Peyer's patch (tissue), 4 donors: ENCODE measurements at places on chromosomes 11 and 22.

- no peak for DNase-seq
These were observed 44.4 kb downstream of the BRSK2 start for GRCh38 chr11:1433977-1434640.

- DNase-seq: no peak
These were observed 13.7 kb upstream of the BCL9L start for GRCh38 chr11:118939404-118939915.

DNA sequence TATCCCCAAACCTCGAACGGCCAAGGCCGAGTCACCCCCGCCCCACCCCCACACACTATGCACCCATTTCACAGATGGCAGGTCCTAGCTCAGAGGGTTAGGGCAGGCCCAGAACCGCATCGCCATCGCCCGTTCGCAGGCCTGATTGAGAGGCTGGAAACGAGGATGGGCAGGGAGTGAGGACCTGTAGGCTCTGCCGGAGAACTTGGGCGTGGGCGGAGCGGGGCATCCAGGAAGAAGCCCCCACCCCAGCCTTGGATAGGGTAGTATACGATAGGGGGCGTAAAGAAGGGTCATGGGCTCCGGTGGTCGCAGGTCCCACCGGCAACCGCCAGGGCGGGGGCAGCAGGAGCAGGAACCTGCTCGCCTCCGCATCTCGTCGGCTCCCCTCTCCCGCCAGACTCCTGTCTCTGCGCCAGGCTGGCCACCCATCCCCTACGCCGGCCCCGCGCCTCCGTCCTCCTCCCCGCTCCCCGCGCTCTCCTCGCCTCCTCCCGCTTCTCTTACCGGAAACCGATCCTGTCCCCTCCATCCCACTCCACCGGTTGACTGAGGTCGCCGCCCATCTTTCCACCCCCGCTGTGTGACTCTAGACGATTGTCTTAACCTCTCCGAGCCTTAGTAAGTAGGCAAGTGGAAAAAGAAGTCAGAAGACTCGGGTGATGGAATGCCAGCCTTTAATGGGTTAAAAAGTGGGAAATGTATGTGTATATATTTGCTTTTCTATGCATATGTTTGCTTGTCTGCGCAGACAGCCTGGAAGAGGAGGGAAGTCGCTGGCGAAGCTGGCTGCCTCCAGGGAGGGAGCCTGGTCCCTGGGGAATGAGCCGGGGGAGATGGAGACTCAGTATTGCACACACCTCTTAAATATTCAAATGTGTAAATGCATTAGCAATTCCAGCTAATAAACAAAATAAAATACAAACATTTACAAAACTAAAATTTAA lies 52.8 kb downstream of the CYTH4 start:
- DNase-seq: no peak

DNA sequence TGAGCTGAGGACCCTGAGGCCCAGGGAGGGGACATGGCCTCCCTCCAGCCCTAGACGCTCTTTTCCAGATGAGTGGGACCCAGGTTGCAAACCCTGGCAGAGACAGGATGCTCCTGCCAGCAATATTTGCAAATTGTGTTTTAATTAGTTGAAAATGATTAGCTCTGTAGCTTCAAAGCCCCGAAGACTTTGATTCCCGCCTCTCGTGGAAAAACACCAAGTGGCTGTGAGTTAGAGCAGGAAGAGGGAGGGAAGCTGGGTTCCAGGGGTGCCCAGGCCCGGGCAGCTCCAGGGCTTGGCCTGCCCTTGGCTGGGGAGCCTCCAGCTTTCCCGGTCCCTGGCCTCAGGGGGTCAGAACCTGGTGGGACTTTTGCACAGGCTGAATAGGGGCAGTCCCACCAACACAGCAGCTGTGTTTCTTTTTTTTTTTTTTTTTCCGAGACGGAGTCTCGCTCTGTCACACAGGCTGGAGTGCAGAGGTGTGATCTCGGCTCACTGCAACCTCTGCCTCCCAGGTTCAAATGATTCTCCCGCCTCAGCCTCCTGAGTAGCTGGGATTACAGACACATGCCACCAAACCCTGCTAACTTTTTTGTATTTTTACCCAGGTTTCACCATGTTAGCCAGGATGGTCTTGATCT lies 101.6 kb upstream of the RTL6 start:
- DNase-seq: no peak

- DNase-seq: no peak
These were observed 51.2 kb upstream of the LMO1 start for GRCh38 chr11:8314916-8315315.

DNA sequence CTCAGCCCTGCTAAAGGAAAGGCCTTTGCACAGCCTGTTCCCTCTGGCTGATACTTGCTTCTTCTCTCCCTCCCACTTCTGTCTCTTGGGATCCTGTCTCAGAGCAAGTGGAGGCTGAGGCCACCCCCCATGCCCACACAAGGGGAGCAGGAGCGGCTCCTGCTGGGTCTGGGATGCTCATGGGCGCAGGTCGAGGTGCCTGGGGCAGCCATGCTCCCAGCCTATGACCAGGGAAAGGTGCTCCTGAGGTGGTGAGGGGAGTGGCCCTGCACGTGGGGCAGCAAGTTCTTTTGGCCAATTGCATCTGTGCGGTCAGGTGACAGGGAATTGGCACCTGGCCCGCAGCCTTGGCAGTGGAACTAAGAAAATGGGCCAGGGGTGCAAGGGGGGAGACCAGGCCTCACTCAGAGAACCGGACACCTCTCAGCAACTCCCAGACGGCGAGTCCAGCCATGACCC lies 1.5 kb downstream of the MAPK11 start:
- no peak for DNase-seq

DNA sequence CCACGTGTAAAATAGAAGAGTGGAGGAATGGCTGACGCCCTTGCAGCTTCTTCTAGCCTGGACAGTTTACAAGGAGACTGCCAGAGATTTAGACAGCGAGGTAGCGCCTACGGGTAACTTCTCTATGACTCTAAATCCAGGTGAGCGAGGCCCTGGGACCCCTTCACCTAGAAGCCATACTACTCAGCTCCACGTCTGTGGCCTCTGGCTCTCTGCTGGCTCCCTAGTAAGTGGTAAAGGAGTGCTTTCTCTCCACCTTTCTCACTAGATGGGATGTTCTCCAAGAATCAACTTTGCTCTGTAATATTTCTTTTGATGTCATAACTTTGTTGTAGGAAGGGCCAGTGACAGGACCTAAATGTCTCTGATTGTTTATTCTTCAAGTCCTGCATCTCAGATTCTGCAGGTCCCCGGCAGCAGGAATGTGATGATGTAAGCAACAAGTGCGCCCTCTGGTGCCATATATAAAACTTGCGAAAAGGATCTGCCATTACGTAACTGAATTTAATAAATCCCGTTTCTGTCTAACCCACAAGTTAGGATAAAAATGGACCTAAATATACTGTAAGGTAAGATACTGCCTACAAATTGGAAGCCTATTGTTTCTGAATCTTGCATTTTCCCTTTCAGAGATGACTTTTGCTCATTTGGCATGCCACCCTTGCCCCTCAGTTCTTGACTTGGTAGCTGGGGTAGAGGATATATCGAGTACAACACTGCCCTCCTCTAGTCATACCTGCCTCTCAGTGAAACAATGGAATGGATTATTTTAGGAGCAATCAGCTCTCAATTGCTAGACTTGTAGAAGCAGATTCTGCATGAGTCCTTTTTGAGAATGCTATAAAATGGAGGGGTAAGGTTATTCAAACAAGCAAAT lies 11.0 kb upstream of the PTPN5 start:
- peak; percentile 66 for DNase-seq

GRCh38 chr22:26586556-26587325 lies 3.2 kb downstream of the TPST2 start:
- DNase-seq: no peak

DNA sequence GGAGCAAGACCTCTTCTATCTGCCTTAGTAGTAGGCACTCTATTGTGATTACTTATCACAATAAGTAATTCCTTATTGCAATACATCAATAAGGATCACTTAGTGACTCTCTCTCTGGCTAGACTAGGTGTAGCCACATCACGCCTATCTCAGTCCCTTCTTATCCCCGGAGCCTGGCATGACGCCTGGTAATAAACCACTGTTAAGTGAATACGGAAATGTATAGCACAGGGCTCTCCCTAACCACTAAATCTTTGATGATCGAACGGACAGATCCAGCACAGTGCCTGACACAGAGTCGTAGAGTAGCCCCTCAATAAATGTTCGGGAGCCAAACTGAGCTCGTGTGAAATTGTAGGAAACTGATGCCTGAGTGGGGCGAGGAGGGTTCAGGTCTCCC lies 143.3 kb downstream of the FBXO7 start:
- no peak for DNase-seq

GRCh38 chr22:28410050-28410816 lies 269.4 kb downstream of the TTC28 start:
- no peak for DNase-seq

DNA sequence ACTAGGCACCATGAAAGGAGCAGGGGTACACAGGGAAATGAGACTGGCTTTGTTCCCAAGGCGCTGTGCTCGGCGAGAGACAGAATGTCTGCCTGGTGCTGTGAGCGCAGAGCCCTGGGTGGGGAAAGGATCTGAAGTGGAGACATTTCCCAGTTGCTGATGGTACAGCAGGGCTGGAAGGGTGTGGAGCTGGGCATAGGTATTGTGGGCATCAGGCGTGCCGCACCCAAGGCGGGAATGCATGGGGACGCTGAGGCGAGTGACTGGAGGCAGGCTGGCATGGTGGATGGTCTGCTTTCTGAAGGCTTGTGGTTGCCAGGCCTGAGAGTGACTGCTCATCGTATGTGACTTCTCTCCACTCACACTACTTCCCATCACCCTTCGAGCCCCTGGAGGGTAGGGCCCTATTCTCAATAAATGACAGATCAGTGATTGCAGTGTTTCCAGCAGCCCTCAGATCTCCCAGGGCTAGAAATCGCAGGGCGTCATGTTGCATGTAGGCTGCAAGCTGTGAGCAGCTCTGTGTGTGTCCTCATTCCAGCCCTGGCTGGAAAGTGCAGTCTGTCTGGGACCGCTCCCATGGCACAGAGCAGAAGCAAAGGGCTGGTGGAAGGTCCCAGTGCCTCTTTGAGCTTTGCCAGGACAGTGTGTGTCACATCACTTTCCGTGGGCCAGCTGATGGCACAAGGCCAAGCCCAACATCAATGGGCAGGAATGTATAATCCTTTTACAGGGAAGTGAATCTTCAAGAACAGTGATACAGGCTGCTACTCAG lies 67.7 kb downstream of the TBC1D22A start:
- DNase-seq: no peak

GRCh38 chr22:19981961-19982920 lies 34.4 kb downstream of the ARVCF start:
- no peak for DNase-seq

GRCh38 chr11:8689726-8690255 lies 7.2 kb downstream of the RPL27A start:
- DNase-seq: no peak

GRCh38 chr11:12160680-12161079 lies 50.3 kb downstream of the MICAL2 start:
- no peak for DNase-seq

DNA sequence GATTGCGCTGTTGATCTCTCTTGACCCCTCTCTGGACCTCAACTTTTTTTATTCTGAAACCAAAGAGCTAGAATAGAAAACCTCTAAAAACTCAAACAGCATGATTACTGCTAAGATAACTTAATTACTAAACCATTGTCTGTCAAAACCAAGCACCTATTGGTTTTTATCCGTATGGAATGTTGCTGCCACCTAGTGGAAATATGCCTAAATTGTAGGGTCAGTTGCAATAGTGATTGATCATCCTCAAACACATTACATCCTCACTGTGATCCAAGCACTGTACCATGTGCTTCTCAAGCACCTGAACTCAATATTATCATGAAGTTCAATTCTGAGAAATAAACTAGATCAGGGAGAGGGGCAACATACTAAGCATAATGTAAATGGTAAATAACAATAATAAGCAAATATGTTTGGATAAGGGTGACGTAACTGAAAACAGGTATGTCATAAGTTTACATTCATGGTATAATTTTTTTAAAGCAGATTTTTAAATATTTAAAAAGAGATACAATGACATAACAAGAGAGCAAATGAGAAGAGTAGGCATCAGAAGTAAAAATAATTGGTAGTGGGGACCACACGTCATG lies 3.8 kb upstream of the OR5A2 start:
- DNase-seq: no peak

DNA sequence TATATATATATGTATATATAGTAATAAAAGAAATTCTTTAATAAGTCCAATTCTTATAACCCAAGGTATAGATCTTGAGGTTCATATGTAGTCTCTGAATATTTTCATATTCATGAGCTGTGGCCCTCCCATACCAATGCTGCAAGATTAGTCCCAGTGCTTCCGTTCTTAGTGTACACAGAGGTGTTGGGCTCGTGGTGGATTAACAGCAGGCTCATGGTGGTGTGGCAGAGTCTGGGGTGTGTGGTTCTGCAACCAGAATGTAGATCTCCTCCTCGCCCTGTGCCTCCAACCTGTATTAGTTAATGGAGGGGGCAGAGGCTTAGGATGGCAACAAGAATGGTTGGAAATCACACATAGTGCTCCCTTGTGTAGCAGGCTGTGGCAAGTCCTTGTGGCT lies 16.8 kb downstream of the PRDM10 start:
- no peak for DNase-seq

- peak; percentile 89 for DNase-seq
These were observed at the start of gene MRPL48 for GRCh38 chr11:73787643-73788558. Gene MRPL48 (plus strand): TSS chr11:73787874. CDS start chr11:73787972, 98 bp downstream.

DNA sequence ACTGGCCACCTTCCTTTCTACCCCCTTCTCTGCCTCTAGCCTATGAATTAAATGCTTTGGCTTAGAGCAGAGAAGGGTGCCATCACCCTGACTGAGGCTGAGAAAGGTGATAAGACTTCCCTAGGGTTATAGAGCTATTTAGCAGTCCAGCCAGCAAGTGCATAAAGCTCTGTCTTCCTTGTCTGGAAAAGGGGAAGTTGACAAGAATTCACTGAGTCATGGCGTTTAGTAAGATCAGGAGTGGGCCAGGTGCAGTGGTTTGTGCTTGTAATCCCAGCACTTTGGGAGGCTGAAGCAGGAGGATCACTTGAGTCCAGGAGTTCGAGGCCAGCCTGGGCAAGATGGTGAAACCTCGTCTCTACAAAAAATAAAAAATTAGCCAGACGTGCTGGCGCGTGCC lies 63.1 kb downstream of the LHFPL7 start:
- DNase-seq: no peak

DNA sequence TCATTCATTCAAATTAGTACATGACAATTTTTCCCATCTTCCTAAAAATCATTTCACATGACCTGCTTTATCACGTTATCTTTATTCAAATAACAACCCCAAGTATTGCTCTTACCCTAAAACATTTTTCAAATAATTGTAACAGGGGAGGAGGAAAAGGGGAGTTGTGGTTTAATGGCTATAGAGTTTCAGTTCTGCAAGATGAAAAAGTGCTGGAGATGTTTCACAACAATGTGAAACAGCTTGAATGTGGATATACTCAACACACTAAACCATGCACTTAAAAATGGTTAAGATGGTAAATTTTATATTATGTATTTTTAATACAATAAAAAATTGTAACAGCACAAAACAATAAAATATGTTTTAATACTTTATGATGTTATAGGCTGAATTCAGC lies 161.6 kb upstream of the GUCY1A2 start:
- DNase-seq: no peak

DNA sequence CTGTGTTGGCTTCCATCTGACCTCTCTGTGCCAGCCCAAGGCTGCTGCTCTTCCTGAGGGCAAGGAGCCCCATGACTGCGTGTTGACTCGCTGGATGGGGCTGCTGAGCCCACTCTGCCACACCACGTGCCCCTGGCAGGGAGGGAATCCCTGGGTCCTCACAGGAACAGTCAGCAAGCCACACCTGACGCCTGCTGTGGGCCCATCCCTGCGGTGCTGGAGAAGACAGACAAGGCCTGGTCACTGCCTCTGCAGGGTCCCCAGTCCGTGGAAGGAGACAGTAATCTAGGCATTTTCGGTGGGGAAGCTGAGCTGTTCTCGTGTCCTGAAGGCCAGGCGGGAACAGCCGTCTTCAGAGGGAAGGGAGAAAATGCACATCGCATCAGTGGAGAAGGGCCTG lies 10.6 kb upstream of the PPP6R3 start:
- peak; percentile 32 for DNase-seq
